Activated CD8-positive, alpha-beta memory T cell treated with anti-CD3 and anti-CD28 coated beads for 1 hour (primary cell): ENCODE measurements at places on chromosomes 11 and 22.
A peak's percentile ranks its signal among the peaks of the same experiment; 100 is the strongest.

- no peak for DNase-seq
Measured at GRCh38 chr22:27760474-27760873, 41.1 kb downstream of the MN1 start.

DNA sequence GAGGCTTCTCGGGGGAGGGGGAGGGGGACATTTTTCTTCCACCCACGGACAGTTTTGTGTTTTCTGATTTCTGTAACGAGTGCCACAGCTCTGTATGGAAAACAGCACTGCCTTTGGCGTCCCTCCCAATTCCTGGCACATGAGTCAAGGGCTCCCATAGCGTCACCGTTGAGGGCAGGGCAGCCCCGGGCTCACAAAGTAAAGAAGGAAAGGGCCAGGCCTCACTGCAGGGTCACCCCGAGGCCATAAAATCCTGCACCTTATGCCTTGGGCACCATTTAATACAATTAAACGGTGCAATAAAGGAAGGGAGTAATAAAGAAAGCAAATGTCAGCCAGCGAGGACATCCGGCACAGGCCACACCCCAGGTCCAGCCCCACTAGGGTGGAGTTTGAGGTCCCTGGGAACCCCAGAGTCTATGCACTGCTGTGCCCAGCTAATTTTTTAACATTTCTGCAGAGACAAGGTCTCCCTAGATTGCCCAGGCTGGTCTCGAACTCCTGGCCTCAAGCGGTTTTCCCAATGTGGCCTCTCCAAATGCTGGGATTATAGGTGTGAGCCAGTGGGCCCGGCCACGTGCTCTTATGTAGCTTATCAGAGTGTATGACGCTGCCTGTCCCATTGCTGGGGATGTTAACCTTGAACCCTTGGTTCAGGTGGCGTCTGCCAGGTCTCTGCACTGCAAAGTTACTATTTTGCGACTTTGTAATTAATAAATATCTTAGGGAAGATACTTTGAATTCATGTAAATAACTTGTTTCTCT lies 13.6 kb upstream of the MUC2 start:
- no peak for DNase-seq

DNA sequence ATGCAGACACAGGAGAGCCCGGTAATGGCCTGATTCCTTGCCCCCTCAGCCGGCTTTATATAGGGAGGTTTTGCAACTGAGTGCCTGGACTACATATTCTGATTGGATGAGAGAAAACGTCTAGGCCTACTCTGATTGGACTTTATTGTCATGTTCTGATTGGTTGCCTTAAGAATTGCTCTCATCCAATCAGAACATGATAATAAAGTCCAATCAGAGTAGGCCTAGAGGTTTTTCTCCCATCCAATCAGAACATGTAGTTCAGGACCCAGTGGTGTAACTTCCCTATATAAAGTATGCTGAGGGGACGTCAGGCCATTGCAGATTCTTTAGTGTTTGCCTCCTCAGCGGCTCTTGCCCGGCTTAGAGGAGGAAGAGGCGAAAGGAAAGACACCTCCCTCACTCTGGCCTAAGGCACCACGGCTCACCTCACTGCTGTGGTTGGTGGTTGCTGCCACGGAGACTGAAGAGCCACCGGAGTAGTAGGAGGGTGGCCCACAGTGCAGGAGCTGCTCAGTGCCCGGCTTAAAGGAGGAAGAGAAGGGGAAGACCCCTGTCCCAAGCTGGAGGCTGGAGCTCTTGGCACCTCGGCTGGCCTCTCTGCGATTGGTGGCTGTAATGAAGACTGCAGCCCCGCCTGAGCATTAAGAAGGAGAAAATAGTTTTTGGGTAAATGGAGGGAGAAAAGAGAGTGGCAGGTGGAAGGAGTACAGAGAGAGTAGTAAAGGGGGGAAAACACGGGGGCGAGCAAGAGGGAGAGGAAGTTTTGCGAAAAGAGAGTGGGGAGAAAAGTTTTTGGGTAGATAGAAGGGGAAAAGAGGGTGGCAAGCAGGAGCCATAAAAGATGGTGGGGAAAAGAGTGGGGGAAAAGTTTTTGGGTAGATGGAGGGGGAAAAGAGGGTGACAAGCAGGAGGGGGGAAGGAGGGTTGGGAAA lies 116.7 kb upstream of the SERPIND1 start:
- DNase-seq: no peak

GRCh38 chr11:63958008-63958407 lies 16.4 kb upstream of the COX8A start:
- no peak for DNase-seq

DNA sequence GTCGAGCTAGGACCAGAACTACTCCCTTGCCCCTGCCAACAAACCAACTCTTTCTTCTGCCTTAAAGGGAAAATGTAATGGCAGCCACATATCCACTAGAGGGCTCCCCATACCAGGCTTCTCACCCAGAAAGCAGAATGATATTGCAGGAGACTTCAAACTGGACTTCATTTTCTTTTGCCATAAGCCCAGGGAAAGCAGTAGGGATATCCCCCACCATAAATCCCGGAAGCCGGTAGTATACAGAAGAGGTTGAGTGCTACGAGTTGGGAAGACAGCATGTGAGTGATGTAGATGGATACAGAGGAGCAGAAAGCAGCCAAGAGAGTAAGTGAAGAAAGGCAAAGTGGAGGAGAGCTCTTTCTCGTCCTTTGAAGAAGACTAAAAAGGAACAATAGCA lies 12.1 kb downstream of the PLAAT5 start:
- peak; percentile 20 for DNase-seq

DNA sequence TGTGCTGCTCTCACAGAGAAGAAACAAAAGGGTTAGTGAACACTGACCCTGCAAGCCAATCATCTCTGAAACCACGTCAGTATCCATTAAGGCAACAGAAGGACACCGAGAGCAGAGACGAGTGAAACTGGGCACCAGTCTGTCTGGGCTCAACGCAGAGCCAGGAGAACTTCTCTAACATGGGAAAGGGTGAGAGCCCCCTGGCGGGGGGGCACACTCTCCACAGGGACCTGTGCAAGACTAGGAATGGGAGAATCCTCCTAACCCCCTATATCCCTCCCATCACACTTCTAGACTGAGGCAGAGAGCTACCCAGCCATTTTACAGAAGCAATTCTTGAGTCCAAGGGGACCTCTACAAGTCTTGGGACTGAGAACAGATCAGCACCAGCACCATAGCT lies 285.8 kb downstream of the SOX6 start:
- DNase-seq: no peak

- no peak for DNase-seq
Measured at GRCh38 chr22:18156878-18157713, 7.1 kb downstream of the USP18 start.

DNA sequence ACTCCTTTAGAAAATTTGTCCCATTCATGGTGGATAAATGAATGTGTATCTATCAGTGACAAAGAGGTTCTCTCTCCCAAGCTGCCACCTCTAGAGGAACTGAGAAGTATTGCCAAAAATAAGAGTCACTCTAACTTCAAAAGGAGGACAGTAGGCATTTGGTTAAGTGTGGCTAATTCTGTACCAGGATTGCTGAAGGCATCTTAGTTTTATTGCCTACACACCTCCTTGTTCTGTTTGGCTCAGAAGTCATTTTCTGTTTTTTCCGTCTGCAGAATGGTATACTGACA lies 189.0 kb upstream of the MPPED2 start:
- no peak for DNase-seq

GRCh38 chr11:90525962-90526361 lies 303.1 kb upstream of the CHORDC1 start:
- DNase-seq: no peak
